Stimulated activated CD4-positive, alpha-beta T cell treated with anti-CD3 and anti-CD28 coated beads, Interleukin-1b, Interleukin-23, amount 100 ng/mL, for 1 hour (primary cell): ENCODE measurements at places on chromosomes 4 and X.

- DNase-seq = no peak
These were observed 174.3 kb downstream of the ATP10D start for GRCh38 chr4:47659342-47659741.

DNA sequence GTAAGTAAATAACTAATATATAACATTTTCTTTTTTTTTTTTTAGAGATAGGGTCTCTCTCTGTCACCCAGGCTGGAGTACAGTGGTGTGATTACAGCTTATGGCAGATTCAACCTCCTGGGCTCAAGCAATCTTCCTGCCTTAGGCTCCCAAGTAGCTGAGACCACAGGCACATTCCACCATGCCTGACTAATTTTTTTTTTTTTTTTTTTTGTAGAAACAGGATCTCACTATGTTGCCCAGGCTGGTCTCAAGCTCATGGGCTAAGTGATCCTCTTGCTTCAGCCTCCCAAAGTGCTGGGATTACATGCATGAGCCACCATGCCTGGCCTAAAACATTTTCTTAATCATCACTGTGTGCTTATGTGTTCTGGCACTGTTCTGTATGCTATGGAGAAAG lies 32.8 kb downstream of the MGARP start:
- no peak for DNase-seq

DNA sequence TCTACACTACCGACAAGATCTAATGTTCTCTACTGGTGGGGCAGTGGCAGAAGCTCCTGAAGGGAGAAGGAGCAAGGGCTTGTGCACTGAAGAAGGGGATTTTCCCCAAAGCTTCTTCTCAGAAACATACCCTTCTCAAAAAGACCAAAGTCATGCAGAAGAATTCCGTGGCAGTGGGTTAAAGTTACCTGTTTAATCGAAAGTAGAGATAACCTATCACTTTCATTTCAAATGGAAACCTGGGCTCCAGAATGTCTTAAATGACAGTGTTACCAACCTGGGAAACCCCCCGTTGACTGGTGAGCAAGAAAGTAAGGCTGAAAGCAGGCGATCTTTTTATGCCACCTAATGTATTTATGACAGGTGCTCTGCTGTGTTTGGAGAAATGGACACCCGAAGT lies 92.5 kb upstream of the TEX13D start:
- DNase-seq = no peak

DNA sequence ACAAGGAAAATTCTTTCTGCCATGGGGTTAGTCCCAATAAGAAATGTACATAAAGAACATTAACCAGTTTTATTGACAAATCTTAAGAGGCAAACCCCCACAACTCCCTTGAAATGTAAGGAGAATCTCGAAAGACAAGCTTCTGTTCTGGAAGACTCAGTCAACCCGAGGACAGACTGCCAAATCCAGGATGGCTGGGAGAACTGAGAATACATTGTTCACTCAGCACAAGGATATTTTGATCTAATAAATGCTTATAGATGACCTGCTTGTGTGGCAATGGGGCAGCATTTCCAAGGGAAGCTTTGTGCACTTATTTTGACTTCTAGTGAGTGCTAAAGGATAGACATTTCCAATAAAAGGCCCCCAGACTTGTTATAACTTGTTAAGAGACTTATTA lies 280.4 kb downstream of the DHX15 start:
- no peak for DNase-seq

DNA sequence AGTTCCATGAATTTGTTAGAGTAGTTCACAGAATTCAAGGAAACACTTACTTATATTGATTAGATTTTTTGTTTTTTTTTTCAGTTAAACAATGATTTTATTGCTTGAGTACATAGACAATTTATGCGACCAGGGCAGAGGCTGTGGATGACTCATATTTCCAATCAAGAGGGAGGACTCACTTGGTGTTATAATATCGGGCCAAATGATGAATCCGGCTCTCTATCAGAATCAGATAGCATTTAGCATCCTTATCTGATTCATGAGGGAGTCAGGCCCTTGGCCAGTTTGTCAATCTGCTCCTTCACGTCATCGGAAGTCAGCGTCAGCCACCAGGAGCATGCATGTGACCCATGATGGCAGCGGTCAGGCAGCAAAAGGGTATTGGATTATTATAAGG lies 82.3 kb upstream of the HUWE1 start:
- no peak for DNase-seq

DNA sequence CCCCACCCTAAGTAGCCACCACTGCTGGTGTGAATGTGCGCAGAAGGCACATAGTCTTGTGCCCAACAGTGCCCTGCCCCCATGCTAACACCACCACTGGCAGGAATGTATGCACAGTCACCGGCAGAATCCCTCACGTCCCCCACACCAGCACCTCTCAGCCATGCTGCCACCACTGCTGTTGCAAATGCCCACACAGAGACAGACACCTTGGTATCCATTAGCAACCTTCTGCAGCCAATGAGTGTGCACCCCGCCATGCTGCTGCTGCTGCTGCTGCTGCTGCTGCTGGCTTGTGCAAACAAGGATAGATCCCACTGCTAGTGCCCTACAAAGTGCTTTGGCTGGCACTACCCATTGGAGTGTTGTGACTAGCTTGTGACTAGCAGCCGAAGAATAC lies 52.4 kb upstream of the MMAA start:
- DNase-seq = no peak

- DNase-seq = no peak
These were observed 723 bp downstream of the NKX6-1 start for GRCh38 chr4:84498203-84498934.

- no peak for DNase-seq
These were observed 167.3 kb upstream of the LEF1 start for GRCh38 chr4:108336076-108336475.

- no peak for DNase-seq
These were observed 845.8 kb downstream of the TECRL start for GRCh38 chr4:63563288-63564014.

DNA sequence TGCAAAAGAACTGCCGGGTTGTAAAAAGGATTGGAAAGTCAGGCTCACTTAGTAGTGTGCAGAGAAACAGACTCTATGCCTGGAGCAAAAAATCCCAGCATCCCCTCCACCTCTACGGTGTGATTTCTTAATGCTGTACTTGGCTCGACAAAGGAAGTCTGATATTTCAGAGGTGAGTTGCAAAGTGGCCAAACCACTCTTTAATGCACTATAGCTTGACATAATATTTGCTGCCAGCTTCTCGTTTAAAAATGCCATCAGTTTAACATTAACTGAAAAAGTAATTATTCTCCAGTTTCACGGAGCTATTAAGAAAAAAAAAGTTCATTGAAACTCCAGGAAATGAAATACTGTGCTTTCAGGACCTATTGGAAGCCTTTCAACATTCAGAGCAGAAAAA lies 448.3 kb upstream of the ZFP42 start:
- no peak for DNase-seq

- no peak for DNase-seq
These were observed 58.3 kb downstream of the GPRIN3 start for GRCh38 chr4:89249313-89249712.

GRCh38 chrX:69556060-69557011 lies 52.2 kb downstream of the NALF2 start:
- no peak for DNase-seq

DNA sequence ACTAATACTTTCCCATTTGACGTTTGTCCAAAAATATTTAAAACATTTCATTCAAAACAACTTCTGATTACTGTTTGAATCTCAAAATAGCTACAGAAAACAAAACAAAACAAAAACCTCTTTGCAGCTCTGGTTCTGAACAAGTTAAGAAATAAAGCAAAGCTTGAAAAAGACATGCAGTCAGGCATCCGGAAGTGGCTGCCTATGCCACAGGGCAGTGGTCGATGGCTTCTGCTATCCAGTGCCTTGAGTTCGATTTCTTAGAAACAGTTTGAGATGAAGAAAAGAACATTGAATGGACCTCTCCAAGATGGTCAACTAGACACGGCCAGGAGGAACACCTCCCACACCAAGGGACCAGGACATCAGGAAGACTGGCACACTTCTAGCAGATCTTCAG lies 125.3 kb downstream of the SCFD2 start:
- DNase-seq = no peak

- DNase-seq = no peak
These were observed 507.0 kb downstream of the INPP4B start for GRCh38 chr4:142339053-142339452.

DNA sequence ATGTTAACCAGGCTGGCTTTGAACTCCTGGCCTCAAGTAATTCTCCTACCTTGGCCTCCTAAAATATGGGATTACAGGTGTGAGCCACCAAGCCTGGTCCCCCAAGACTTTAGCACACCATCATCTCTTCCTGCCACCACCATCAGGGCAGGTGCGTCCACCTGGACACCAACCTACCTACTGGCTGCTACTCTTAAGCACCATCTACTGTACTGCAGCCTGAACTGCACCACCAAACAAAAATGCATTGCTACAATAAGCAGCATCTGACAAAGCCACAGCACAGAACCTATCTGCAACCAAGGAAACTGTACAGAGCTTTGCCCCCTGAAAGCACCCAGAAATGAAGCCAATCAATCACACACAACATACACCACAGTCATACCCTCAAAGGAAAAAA lies 139.7 kb downstream of the EFHC2 start:
- no peak for DNase-seq

DNA sequence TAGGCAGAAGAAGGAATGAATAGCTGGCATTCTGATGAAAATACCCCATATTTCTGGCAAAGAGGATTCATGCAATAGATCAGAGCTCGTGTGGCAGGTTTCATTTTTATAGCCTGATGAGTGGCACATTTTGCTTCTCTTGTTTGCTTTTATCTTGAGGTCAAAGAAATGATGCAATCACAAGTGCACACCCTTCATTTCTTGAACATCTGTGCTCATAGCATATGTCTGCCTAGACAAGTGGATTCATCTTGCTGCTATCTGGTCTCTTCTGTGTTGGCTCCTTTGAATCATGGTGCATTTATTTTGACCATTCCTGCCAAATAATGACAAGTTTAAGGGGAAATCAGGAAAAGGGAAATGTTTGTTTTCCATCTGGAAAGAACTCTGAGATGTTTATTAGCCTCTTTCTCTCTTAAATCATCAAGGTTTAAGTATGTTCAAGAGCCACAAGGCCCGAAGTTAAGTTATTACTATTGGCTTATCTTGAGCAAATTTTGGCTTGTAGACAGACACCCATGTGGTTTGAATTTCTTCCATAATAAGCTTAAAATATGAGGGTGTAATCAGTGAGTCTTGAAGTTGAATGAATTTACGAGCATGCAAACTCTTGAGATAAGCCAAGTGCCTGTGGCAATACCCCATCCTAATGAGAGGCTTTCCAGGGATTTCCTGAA lies 59.3 kb upstream of the HS3ST1 start:
- DNase-seq = no peak

DNA sequence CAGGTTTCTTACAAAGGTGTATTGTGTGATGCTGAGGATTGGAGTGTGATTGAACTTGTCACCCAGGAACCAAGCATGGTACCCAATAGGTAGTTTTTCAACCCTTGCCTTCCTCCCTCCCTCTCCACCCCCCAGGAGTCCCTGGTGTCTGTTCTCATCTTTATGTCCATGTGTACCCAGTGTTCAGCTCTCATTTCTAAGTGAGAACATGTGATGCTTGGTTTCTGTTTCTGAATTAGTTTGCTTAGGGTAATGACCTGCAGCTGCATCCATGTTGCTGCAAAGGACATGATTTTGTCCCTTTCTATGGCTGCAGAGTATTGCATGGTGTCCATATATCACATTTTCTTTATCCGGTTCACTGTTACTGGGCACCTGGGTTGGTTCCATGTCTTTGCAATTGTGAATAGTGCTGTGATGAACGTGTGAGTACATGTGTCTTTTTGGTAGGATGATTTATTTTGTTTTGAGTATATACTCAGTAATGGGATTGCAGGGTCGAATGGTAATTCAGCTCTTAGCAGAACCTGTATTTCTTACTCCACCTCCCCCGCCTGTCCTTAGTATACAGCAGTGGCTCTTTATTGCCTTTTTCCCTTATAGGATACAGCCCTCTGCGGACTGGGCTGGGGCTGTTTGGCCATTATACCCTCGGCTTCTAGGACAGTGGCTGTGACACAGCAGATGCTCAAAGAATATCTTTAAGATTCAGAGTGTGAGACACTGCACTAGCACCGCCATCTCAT lies 145.4 kb downstream of the PTTG2 start:
- no peak for DNase-seq

- DNase-seq = no peak
These were observed 32.0 kb downstream of the CEP135 start for GRCh38 chr4:55980725-55981124.

DNA sequence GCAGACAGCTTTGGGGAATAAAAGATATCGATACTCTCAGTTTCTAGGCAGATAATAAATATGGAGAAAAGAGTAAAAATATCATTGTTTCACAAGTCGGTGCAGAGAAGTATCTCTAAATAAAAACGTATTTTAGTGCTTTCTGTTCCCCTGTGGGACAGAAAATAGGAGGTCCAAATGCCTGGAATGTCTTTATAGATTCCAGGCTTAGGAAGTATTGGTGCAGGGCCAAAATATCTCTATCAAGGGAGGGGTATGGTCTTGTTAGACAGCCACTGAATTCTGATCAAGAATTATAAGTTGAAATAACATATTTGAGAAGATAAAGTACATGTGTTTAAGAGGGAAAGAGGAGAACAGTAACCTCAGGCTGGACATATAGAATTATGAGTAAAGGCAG lies 596.4 kb downstream of the PCDH18 start:
- no peak for DNase-seq

GRCh38 chr4:81651243-81651899 lies 179.7 kb upstream of the RASGEF1B start:
- DNase-seq = no peak

DNA sequence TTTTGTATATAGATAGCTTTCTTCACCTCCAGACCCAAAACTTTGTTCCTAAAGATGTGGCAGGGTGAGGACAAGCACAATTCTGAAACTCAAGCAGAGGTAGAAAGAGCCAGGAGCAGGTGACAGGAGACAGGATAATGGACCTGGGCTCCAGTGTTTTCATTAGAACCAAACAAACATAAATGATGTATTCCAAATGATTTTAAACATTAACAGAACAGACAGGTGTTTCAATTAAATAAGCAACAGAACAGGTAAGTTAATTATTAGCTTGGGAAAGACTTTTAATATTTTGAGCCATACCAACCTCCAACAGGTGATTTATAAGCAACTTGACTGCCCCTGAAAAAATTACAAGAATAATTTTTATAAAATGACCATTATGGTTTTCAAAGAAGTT lies 459.4 kb upstream of the LCORL start:
- DNase-seq = no peak

GRCh38 chr4:180625653-180626052 lies 1617.5 kb upstream of the TENM3 start:
- no peak for DNase-seq

DNA sequence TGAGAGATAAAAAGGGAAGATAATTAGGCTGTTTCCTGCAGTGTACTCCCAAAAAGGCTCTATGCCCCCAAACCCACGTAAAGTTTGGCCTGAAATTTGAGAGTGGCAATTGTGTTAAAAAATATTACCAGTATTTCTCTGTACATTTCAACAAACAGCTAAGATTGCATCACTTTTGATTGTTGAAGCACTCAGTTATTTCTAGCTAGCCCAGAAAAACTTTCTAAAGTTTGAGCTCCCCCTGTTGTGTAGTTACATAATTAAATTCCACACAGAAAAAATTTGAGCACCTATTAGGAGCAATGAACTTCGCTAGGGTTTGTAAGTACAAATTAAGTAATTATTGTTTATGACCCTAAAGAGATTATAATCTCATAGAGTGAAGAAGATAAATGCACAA lies 109.4 kb downstream of the DLG3 start:
- DNase-seq = no peak
